ENCODE measurements at places on chromosomes 4 and X.
A peak's percentile ranks its signal among the peaks of the same experiment; 100 is the strongest.

DNA sequence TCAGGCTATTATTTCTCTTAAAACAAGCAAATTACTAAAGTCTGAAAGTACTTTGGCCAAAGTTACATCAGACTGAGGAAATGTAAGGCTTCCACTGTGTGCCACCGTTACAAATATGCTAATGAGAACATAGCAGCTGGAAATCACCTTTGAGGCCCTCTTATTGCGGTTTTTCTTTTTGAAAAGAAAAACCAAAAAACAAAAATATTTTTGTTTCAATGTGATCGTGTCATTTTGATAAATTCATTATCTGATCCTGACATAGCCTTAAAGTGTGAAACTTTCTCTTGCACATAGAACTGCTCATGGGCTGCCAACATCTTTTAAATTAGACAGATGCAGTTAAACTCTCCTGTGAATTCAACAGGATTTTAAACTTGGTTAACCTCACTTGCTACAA is 2.8 kb upstream of the TIFA start:
- peak; percentile 81 for DNase-seq

DNA sequence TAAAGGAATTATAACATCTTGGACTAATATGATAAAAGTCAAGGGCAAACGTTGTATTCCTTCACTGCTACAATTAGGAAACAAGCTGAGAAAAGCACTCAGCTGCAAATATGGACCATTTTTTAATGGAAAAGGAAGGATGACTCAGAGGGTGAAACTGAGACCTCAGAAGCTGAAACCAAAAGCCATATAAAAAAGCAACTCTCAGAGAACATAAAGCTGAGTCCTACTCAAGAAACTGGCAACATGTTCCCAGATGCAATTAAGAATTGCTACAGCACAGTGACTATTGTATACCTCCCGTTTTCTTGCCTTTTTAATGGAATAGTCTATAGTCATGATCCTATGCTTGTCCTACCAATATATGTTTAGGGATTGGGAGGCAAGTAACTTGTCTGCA is 1106.4 kb upstream of the INTU start:
- DNase-seq: no peak

DNA sequence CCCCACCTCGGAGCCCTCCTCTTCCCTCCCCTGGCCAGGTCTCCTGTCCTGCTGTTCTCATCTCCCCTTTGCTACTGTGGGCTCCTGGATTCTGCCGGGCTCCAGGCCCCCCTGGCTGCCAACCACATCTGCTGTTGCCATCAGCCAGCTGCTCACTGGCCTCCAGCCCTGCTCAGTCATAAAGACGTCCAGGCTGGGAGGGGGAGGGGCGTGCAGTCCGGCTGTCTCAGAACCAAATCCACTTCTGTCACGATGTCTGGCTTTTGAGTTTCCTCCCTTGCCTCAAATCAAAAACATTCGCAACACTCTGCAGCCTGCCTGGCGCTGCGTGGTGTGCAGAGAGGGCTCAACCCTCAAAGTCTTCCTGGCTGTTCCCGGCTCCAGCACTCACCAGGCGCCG is 7.1 kb downstream of the RASL11B start:
- DNase-seq: no peak

- DNase-seq: peak; percentile 67
Measured at GRCh38 chr4:76024065-76024464, 768 bp upstream of the CXCL10 start.

- DNase-seq: no peak
Measured at GRCh38 chr4:153420361-153420760, 45.8 kb upstream of the TMEM131L start.
